Adipocyte (in vitro differentiated cells): ENCODE measurements at places on chromosomes 1 and 21.

DNA sequence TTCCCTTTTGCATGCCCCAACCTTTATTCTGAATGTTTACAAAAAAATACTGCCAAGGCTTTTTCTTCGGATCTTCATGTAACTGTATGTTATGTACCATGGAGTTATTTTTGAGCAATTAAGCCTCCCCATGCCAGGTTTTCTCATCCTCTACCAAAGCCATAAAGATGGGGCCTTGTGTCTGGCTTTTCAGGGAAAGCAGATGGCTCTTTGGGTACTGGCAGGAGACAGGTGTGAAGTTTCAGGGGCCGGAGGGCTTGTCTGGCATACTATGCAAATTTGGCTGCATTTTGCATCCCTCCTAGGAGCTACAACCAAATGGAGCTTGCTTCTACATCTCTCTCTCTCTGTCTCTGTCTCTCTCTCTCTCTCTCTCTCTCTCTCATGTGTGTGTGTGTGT is 28.1 kb upstream of the PLXNA2 start:
- no peak for DNase-seq

GRCh38 chr1:47696404-47696736 is 258.5 kb downstream of the FOXD2 start:
- DNase-seq: no peak

DNA sequence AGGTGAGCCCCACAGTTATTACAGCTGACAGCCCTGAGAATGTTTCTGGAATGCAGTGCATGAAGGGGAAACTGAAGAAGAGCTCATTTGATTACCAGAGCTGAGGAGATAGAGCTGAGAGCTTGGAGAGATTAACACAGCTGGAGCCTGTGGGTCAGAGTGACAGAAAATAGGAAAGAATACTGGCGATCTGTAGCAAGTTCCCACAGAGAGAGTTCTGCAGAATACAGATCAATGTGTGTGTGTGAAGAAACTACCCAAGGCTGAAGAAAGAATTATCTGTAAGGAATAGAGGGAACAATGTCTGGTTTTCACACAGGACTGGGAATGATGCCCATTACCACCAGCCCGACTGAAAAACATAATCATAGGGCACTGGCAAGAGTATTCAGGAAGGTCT is 103.6 kb upstream of the SNX7 start:
- no peak for DNase-seq

DNA sequence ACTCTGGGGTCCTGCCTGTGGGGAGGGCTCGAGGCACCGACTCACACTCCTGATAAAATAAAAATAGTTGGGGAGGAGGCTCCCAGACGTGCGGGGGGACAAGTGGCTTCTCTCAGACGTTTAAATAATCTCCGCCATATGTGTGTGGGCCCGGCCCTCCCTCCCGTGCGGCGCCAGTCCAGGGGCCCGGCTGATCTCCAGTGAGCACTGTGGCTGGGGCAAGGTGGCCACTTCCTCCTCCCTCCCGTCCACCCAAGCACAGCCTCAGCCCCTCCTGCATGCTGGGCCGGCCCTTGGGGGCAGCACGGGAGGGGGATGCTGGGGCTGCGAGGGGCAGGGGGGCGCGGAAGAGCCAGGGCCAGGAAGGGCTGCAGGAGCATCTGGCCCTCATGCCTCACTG is 4.0 kb upstream of the PLCH2 start:
- no peak for DNase-seq

DNA sequence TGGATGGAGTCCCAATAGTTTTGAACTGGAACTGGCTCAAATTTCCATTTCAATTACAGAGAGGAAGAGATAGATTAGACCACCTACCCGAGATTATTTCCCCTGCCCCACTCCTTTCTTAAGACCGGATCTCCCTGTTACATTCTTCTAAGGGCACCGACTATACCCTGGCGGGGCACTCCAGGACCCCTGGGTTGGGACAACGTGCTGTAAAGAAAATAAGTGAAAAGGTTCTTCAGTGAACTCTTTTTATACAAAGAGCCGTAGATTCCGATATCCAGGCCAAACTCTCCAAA is 6.7 kb downstream of the NR5A2 start:
- no peak for DNase-seq

DNA sequence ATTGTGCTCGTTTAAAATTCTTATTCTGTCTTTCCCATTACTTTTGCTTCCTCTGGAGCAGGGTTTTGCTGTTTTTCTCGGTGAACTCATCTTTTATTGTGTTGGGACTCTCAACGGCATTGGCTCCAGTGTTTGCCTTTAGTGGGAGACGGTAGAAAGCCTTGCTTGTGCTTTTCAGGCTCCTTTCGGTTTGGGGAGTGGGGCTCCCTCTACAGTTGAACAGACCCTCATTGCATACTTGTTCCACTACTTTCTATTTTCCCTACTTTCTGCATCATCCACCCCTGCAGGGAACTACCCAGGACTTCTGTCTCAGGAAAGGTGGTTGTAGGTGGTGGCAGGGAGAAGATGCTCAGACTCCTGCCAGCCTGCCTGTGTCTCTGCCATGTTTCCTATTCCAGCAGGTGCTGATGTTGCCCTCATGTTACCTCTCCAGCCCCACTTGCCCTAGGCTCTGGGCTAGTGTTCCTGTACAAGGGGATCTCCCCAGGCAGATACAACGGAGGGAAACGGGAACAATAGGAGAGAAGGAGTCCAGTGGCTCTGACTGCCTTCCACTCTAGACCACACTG is 68.5 kb upstream of the ZBTB18 start:
- no peak for DNase-seq

DNA sequence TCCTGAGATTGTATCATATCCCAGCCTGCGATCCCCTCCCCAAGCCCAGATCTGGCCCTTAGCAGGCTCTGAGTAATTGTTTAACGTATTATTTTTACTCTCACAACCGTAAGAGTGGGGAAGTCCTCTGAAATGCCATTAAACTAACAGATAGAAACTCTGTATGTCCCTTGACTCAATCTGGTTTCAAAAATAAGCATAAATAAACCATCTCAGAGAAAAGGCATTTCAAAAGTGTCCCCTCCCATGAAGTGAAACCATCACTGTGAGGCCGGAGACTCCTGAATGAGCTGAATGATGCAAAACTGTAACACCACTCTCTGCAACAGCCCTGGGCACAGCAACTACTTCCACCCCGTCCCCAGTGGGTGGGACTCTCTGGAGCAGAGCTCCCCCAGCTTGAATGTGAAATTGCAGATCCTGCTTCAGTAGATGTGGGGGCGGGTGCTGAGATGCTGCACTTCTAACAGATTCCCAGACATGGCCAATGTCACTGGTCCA is 104.1 kb downstream of the SYF2 start:
- no peak for DNase-seq

GRCh38 chr1:66433611-66434010 is 100.3 kb upstream of the SGIP1 start:
- DNase-seq: no peak
